AML-193 (cell line): ENCODE measurements at places on chromosomes 1 and 21.

- DNase-seq = no peak
Observed at GRCh38 chr1:195740862-195741261, 867.4 kb downstream of the KCNT2 start.

DNA sequence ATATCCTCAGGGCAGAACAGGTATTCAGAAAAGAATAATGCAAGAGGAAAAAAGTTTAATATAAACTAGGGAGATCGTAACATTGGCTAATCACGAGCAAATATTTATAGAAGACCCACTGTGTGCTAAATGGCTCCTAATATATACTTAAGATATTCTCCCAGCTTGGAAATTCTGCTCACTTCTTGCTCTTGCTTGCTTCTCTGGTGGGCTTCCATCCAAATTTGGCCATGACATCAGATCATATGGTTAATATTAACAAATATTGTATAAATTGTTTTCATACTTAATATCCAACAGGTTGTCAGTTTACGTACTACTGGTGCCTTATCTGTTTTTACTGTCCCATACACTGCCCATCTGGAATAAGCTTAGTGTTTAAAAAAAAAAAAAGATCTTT lies 1.1 kb downstream of the COX20 start:
- DNase-seq = no peak

GRCh38 chr1:116420417-116421200 lies 47.6 kb downstream of the ATP1A1 start:
- no peak for DNase-seq

- no peak for DNase-seq
Observed at GRCh38 chr1:62317021-62317768, 2.0 kb downstream of the KANK4 start.

DNA sequence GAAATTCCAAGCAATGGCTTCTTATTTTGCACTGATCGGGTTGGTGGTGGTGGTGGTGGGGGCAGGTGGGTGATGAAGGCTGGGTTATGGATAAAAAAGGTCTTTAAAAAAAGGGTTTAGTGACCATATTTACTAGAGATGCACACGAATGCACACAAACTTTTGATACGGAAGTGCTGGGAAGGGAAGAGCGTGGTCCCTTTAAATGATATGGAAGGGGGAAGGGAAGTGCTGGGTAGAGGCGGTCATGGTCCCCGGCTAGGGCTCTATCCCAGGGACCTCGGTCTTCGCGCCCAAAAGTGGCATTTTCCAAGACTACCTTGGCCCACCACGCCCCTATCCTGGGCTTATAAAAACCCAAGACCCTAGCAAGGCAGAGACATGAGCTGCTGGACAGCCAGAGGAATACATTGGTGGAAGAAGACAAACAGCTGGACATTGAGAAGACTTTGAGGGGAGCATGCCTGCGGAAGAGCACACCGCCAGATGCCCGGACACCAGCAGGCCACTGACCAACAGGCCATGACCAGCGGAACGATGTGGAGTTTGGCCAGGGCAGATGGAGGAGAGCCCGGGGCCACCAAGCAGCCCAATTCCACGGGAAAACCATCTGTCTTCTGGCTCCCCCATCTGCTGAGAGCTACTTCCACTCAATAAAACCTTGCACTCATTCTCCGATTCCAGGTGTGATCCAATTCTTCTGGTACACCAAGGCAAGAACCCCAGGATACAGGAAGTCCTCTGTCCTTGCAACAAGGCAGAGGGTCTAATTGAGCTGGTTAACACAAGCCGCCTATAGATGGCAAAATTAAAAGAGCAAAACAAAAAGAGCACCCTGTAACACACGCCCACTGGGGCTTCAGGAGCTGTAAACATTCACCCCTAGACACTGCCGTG lies 1720.2 kb downstream of the MRPL39 start:
- no peak for DNase-seq

DNA sequence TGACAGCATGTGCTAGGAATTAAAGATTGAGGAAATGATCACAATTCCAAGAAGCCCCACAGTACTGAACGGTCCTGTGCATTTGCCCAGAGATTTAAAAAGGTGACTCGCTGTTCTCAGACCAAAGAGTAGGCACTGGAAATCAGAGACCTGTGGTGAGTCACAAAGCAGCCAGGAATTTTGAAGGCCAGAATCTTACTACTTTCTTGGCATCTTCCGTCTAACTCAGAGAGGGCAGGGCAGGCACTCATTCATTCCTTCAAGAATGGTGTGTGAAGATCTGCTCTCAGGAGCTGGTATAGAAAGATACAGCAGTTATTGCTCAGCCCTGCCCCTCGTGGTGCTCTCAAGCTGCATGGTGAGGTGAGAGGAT lies 57.9 kb downstream of the BRINP2 start:
- no peak for DNase-seq

- no peak for DNase-seq
Observed at GRCh38 chr1:55065648-55066047, 26.3 kb downstream of the PCSK9 start.

- DNase-seq = peak; percentile 69
Observed at GRCh38 chr1:160607011-160607671, 27.8 kb upstream of the CD84 start.

DNA sequence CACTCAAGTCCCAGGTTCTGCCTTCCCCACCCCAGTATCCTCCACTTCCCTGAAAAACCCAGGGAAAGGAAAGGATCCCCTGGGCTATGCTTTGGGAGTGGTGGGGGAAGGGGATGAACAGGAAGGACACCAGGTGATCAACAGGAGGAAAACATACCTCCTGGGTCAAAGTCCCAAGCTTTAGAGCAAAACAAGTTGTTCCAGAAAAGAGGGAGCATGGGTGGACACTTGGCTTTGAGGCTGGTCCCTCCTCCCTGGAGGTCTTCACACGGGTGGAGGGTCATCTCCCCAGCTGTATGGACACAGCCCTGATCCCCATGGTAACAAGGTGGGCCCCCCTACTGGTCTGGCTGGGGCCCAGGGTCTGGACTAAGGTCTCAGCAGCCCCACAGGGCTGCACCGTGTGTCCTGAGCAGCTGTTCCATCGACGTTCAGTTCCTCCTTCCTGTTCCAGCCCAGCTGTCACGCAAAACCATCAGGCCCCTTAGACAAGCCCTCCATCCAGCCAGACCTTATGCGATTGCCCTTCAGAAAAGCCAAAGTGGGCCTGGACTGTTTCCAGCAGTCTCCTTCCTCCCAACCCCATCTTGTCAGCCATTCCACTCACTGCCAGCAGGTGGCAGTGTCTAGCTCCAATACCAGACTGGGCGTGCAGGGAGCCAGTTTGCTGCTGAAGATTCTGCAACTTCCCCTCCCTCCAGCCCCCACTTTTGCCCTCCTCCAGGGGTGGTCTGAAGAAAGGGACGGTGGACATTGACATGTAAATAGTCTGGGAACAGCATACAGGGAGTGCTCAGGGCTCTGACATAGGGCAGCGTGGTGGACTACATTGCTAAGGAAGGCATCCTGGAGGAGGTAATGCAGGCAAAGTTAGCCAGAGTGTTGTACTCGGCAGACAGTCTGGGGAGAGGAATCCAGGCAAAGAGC lies 2.9 kb upstream of the PDZK1IP1 start:
- DNase-seq = peak; percentile 46

DNA sequence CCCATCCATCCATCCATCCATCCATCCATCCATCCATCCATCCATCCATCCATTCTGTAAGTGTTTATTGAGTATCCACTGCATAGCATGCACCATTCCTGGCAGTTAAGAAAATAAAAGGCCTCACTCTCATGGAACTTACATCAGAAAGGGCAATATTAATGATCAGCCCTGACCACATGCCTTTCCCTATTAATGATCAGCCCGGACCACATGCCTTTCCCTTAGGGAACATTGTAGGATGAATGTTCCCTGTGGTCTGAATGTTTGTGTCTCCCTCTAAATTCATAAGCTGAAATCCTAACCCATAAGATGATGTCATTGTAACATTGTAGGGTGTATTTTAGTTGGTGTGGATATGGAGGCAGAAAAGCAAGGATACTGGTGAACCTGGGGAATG lies 365.8 kb downstream of the KIF26B start:
- no peak for DNase-seq

- no peak for DNase-seq
Observed at GRCh38 chr1:231252336-231252735, 11.3 kb downstream of the GNPAT start.

DNA sequence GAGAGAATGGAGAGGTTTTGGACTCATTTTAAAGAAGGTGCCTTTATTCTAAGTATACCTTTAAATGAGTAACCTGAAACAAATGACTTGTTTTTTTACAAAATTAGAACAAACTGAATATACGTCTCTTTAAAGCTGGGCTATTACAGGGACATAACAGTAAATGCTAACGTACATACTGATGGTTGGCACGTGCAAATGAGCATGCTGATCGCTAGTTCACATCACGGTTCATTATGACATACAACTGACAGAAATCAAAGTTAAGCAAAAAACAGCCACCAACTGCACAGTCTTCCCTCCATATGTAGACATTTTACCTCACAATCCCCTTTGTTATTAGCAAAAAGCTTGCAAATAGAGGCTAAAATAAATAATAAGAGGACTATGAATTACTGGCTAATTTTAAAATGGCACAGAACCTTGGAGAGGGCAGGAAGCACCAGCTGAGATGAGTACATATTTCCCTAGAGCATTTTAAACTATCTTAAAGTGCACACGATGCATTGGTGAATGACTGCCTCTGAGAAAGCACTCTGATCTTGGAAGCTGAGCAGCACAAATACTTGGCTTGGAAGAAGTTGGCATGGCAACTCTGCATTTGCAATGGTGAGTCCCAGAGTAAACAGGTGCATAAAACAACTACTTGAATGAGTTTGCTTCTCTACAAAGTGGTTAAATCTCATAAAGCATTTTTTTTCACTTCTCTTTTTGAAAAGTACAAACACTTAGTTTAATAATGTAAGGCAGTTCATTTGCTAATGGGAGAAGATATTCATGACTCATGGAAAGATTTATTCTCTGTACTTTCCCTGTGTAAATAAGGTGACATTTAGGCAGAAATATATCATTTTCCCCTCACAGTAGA lies 204.7 kb downstream of the LHX8 start:
- no peak for DNase-seq

GRCh38 chr1:69438056-69438795 lies 129.5 kb upstream of the LRRC7 start:
- no peak for DNase-seq

GRCh38 chr1:39973503-39974135 lies 18.7 kb downstream of the MFSD2A start:
- peak; percentile 71 for DNase-seq

- DNase-seq = no peak
Observed at GRCh38 chr1:110394493-110394820, 3.6 kb upstream of the SLC16A4 start.

DNA sequence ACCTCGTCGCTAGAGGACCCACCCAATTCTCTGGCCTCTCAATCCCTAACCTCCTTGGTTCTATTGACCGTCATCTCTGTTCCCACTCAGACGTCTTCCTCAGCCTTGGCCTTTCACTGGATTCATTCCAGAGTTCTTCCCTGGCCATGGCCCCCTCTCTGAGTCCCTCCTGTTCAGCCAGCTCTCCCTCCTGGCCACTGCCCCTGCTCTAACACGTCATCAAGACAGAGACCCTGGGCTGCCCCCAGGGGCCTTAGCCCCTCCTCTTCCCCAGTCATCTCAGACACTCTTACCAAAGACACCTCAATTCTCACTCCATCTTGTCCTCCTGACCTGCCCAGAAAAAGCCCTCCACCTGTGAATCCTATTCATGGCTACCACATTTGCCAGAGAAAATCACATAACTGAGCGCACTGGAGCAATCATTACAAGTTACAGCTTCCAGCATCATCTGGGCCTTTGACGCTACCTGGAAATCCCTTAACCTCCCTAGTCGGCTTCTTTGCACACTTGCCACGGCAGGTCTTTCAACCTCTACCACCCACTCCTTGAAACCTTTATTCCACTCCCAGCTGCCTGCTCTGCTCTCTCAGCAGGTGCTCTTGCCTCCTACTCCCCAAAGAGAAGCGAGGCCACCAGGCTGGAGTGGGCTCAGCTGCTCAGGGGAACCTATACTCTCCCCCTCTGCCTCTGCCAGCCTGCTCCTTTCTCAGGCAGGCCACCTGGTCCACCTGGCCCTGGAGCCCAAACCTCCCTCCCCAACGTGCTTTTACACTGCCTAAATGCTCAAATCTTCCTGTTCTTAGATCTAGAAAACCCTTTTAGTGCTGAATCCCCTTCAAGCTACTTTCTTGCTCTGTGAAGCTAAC lies 14.0 kb downstream of the DCST2 start:
- no peak for DNase-seq

DNA sequence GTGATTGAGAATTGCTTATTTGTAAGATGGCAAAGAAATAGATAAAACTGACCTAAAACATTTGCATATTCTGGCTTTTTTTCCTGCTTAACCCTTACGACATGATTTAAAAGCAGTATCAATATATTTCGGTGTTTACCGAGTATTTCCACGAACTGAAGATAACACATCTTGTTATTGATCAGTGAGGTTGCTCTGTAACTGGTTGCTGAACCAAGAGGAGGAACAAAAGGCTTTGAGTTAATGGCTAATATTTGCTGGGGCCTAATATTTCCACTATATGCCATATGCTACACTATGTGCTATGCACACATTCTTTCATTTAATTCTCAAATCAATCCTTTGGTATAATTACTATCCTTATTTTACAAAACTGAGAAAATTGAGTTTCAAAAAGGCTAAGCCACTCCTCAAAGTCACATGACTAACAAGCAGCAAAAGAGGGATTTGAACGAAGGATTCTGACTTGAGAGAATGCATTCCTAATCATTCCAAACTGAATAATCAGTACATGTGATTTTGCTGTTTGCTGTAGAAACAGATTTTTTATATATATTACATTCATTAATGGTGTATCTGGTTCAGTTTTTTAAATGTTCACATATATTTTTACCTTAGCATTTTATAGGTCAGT lies 346.0 kb downstream of the USP25 start:
- no peak for DNase-seq

- no peak for DNase-seq
Observed at GRCh38 chr1:9315411-9316079, 22.9 kb downstream of the SPSB1 start.

DNA sequence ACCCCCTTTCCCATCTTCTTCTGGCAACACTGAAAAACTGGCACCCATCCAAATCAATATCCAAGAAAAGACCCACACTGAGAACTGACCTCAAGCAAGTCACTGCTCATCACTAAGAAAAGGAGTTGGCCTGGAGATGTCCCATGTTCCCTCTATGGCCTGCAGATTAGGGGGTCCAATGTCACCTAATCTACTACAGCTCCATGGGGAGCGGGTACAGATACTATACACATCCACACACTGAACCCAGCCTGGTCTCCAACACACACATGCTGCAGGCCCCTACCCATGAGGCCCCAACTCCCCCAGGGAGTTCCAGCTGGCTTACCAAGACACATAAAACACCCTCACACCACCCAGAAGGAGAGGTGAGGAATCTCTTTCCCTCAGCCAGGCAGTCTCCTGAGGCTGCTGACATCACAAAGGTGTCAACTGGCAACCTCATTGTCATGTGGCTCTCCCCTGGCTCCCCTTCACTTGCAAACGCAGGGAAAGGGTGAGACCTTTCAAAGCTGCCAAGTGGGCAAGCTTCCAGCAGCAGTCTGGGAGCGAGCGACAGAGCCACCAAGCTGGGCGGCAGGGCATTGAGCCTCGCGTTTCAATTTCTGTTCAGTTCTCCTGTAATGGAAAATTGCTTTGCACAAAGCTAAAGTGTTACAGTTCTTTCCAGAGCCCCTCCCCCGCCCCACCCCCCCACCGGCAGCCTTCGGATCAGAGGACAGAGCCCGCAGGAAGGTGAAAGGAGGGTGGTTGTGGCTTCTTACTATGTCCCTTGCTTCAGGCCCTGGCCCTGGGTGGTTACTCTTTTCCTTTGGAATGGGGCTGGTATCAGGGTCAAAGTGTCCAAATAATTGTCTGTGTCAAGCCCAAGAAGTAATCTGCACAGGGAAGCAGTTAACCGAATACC lies at the start of gene LRRC52:
TSS of gene LRRC52 (plus strand) at position 469 of the 907 bp plus-strand sequence. CDS start at position 766, 297 bp downstream.
- no peak for DNase-seq
